Fibroblast of the aortic adventitia (primary cell): ENCODE measurements at places on chromosomes 7 and 10.

GRCh38 chr7:47405921-47406800 lies 175.8 kb downstream of the TNS3 start:
- DNase-seq = peak; percentile 46

DNA sequence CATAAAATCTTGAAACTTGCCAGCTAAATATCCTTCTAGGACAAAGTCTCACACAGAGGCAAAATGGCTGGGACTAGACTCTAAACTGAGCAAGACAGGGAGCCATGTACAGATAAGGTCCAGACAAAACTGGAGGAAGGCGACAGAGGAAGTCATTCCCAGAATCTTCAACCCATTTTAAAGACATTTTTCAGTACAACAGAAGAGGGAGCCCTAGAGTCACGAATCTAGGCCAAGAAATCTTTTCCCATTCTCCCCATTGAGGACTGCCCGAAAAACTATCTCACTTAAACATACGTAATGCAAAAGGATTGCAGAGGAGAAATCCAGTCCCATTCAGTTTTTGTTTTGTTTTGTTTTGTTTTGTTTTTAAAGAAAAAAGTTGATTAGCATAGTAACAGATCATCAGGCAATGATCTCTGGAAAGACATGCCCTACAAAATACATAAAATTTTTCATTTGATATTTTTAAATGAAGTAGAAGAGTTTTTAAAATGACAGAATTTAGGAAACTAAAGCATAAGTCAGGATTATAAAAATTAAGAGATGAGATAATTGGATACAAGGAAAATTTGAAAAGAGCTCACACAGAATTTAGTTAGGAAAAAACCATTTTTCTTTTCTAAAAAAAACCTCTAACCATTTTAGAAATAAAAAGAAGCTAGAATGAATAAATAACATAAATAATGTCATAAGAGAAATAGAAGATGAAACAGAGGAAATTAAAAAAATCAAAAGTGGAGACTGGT lies 16.9 kb upstream of the PRF1 start:
- peak; percentile 64 for DNase-seq

- no peak for DNase-seq
These were observed 19.6 kb downstream of the FRMPD2 start for GRCh38 chr10:48254750-48255512.

- no peak for DNase-seq
These were observed 80.1 kb upstream of the PDZD8 start for GRCh38 chr10:117455346-117455745.

GRCh38 chr10:110459600-110459999 lies 38.1 kb upstream of the DUSP5 start:
- DNase-seq = no peak

GRCh38 chr10:6134099-6134823 lies 45.4 kb downstream of the RBM17 start:
- no peak for DNase-seq

- no peak for DNase-seq
These were observed 61.9 kb upstream of the CACUL1 start for GRCh38 chr10:118816471-118817168.

DNA sequence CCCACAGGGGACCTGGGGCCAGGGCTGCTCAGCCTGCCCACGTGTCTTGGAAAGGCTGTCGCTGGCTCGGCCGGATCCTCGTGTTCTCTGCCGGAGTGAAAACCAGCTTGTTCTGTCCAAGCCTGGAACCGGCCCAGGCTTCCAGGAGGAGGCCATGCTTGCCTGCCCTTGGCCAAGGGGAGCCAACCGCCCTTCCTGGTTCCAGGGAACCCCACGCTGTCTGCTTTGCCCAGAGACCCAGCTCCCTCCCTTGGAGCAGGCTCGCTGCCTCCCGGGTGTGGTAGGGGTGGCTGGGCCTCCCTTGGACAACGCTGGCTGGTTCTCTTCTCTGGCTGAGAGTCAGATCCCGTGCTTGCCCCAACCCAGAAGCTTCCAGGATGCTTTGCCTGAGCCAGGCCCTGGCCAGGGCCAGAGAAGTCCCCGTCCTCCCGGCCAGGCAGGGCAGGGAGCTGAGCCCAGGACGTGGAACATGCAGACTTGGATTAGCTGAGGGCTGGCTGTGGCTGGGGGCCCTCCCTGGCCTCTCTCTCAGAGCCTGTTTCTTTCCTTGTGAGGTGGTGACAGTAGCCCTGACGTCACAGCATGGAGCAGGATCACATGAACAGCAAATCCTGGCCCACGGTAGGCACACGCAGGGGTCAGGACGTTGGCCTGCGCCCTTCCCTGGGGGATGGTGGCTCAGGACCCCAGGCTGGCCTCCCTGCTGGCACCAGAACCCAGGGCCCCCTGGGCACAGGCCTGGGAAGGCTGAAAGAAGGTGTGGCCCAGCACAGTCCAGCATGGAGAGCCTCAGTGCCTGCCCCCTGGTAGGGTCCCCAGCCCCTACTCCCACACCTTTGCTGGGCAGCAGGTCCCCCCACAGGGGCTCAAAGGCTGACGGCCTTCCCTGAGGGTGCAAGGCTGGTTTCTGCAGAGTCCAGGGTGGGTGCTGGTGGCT lies 67.5 kb downstream of the PWWP2B start:
- peak; percentile 86 for DNase-seq

DNA sequence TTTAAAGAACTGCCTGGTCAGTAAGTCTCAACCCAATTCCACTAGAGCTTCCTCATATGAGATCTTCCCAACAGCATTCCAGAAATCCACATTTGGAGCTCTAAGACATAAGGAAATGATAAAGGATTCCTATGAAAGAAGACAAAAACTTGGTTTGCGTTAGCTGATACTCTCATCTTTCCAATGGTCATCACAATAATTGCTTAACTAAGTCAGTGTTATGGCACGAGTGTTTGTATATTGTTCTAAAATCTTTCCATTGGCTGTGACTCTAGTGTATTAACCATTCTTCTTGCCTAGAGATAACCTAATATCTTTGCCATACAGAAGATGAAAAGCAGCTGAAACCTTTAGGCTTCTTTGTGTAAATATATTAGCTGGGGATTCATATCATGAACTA lies 289.0 kb downstream of the SNX13 start:
- peak; percentile 73 for DNase-seq

DNA sequence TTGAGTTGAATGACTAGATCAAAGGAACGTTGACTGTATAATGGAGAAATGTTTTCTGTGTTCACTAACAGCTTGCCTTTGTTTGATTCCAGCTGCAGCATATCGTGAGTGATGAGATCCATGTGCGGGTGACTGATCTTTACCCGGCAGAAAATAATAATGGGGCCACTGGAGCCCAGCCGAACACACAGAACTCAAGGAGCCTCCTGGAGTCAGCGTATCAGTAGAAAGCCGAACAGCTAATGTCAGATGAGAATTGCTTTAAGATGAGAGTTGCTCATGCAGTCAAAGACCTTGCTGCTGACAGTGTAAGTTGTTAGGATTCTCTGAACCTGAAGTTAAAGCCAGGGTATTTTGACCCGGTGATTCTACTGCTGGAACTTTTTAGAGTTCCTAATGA lies 34.3 kb upstream of the MTPAP start:
- DNase-seq = peak; percentile 43

DNA sequence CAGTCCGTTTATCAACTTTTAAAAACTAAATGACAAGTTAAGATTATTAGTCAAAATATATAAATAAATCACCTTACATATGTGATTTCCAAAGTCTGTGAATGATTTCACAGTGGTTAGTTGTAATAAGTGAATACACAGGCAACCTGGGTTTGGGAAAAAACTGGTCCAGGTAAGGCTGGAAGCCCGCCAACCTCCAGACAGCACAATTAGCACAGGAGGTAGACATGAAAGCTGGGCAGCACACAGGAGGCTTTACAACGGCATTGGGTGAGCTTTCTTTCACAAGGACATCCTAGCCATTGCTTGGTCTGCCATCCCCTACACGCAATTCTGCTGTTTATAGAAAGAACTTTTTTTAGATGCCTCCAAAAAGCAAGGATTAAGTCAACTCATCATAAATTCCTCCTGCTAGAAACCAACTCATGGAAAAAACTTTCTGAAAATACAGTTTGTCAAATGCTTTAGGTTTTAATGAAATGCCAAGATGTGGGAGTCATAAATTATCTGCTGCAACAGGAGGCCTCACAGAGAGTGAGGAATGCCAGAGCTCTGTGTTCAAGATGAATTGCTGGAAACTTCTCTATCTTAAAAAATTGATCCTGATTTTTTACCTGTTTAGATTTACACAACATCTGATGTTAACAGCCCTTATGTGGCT lies 346.8 kb upstream of the NFE2L3 start:
- peak; percentile 13 for DNase-seq

GRCh38 chr7:152912511-152912910 lies 153.0 kb downstream of the ACTR3B start:
- no peak for DNase-seq

- DNase-seq = no peak
These were observed 4.7 kb upstream of the COMTD1 start for GRCh38 chr10:75240329-75241076.

GRCh38 chr10:99880080-99880835 lies 97.8 kb downstream of the ABCC2 start:
- DNase-seq = no peak

DNA sequence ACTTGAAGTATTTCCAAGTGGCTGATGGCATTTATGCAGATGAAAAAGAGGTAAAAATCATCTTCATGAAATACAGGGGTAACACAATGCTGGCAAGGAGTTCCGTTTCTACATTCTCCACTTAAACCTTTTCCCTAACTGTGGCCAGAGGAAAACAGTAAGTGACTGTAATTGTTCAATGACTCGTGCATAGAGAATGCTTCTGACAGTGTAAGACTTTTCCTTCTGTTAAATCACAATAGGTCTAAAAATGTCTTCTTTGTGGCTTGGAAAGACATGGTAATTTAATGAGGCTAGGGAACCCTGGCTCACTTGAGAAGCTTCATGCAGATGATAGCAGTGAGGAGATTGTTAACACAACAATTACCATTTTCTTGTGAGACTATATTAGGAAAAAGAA lies 50.3 kb upstream of the RSU1 start:
- DNase-seq = peak; percentile 78

- DNase-seq = no peak
These were observed 512.5 kb downstream of the DNAJB6 start for GRCh38 chr7:157849341-157849596.

- DNase-seq = no peak
These were observed 56.0 kb downstream of the ANKRD7 start for GRCh38 chr7:118280319-118281012.

DNA sequence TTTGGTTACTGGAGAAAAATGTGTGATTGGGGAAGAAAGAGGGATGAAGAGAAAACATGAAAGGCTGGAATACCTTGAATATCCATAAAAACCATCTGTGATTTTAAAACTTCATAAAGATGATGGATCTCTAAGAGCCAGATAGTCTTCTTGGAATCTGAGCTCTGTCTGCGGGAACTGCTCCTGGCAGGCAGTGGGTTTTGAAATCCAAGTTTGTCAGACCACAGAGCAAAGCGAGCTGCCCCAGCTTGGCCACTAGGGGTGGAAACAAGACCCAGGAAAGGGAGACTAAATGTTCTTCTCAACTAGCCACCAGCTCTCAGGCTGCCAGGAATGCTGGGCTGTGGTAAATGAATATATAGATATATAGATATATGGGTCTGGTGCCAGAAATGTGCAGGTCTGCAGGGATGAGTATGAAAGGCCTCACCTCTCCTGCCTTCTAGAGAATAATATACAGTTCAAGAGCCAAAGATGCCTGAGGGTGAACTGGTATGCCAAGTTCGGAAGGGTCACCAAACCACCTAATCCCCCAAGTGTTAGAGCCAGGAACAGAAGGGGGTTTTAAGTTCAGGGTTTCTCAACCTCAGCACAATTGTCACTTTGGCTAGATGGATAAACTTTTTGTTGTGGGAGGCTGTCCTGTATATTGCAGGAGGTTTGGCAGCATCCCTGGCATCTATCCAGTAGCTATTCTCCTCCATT lies 208.8 kb downstream of the KCNMA1 start:
- DNase-seq = peak; percentile 87

DNA sequence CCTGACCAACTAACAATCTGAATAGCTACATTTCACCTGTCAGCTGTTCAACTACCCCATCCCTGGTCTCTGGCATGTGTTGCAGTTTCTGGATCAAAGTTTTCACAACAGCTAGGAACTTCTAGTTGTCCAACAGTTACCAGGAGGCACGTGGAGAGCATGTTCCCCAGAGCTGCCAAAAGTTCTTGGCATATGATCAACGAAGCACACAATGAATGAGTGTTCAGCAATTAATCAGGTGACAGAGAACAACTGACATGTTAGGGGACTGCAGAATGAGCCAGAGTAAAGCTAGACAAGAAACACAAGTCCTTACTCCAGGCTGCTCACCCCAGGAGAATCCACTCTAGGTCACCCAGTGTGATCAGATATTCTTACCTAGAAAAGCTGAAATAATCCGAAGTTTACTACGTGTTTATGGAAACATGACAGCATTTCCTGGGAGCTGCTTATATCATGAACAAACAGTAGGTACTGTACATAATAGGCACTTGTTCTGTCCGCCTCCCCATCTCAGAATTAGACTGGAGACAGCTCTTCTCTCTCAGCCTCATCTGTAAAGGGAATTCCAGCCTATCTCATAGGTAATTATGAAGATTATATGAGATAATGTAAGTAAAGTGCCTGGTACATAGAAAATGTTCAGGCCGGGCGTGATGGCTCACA lies 50.6 kb downstream of the ZNF438 start:
- DNase-seq = peak; percentile 91

DNA sequence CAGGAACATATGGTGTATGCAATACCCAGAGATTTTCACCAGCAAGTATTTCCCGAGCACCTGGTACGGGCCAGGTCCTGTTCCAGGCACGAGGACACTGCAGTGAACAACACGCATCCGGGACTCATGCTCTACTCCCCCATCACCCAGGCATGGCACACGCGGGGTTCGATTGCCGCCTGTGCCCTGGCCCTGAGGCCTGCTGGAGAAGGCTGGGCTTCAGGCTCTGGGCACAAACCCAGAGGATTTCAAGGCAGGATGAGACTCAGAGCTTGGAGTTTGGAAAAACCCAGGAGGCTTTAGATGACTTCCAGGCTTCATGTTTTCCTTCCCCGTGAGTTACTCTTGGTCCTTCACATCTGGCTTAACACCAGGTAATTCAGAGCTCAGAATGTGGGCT lies 143.5 kb downstream of the NEURL1 start:
- peak; percentile 70 for DNase-seq

GRCh38 chr10:59748834-59749233 lies 4.4 kb downstream of the MRLN start:
- no peak for DNase-seq

- DNase-seq = no peak
These were observed 174.2 kb downstream of the KMT2E start for GRCh38 chr7:105188201-105188600.

- DNase-seq = no peak
These were observed 9.2 kb downstream of the LAMB4 start for GRCh38 chr7:108120933-108121332.
